GM12878 (cell line): ENCODE measurements at places on chromosomes 13 and 19. TPM values are rescaled to one million over a fixed set of nuclear protein-coding genes. Genes with fewer than 3 reads are reported as not detected.

CLEC17A gene
- total RNA-seq, result 99.0 and 105 TPM in 2 replicates

CYP2F1 gene
- not detected in 2 replicates for total RNA-seq

RRAS gene
- total RNA-seq, result 1.3 and 1.8 TPM in 2 replicates

LYPD5 gene
- total RNA-seq, result 0.69 and 1.5 TPM in 2 replicates

ACP7 gene
- total RNA-seq, result not detected in 2 replicates

ZNF266 gene
- 29.9 and 30.9 TPM in 2 replicates for total RNA-seq

PLVAP gene
- total RNA-seq, result 0.08 and 0.54 TPM in 2 replicates

SIGLEC9 gene
- not detected in 2 replicates for total RNA-seq

SLITRK1 gene
- 0.38 and 0.40 TPM in 2 replicates for total RNA-seq

GYS1 gene
- 37.3 and 40.2 TPM in 2 replicates for total RNA-seq
